ENCODE measurements at places on chromosomes 1 and 21.

DNA sequence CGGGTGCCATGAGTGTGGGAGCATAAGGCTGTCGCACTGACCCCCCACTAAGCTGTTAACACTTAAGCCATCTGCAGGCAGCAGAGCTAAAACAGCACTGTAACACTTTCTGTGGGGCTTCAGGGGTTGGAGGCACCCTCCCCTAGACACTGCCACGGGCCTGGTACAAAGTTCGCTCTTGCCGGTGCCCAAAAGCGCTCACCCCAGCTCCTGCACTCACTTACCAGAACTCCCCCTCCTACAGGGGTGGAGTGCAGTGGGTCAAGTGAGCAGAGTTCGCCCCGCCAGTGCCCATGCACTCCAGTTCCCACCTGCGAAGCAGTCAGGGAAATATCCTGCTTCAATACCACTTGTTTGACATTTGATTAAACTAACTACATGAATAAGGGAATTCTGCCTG, 46.3 kb upstream of the CFAP298 start:
- no peak for DNase-seq

DNA sequence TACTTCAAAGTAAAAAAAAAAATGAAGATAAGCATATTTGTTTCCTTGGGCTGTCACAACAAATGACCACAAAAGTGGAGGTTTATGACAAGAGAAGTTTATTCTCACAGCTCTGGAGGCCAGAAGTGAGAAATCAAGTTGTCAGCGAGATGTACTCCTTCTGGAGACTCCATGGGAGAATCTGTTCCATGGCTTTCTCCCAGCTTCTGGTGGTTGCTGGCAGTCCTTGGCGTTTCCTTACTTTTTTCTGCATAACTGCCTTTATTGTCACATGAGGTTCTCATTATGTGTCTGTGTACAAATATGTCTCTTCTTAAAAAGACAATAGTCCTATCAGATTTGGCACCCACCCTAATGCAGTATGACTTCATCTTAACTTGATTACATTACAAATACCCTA, 398.3 kb downstream of the KCNT2 start:
- no peak for DNase-seq

DNA sequence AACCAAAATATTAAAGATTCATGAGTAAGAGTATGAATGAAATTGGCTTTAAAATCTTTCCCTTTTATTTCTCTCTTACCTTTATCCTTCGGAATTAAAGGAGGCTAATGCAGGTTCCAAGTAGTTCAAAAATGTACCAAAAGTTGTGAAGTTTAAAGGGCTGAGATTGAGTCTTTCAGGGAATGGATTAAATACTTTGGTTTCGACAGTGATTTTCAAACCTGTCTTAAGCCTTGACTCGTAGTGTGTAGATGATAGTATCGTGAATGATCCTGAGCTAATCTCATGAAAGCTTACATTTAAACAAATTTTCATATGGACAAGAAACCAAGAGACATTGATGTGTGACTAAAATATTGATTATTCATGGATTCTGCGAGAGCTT, 66.9 kb downstream of the DYRK1A start:
- DNase-seq = no peak

GRCh38 chr1:3777647-3778589, 5.4 kb downstream of the SMIM1 start:
- no peak for DNase-seq

DNA sequence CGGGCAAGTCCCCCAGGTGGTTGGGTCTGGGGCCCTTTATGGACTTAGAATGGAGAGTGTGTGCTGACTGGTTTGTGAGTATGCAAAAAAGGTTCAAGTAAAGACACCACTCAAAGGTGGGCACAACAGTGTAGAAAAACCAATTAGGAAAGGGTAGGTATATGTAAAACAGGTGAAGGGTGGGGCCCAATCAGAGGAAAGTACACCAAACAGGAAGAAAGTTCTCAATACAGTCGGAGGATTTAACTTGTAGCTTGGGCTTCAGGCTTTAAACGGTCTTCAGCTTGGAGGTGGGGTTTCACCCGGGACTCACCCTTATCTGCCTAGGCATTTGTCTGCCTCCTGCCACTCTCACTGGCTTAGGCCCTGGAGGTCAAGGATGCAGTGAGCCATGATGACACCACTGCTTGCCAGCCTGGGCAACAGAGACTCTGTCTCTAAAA, 6.8 kb upstream of the PUM1 start:
- no peak for DNase-seq

DNA sequence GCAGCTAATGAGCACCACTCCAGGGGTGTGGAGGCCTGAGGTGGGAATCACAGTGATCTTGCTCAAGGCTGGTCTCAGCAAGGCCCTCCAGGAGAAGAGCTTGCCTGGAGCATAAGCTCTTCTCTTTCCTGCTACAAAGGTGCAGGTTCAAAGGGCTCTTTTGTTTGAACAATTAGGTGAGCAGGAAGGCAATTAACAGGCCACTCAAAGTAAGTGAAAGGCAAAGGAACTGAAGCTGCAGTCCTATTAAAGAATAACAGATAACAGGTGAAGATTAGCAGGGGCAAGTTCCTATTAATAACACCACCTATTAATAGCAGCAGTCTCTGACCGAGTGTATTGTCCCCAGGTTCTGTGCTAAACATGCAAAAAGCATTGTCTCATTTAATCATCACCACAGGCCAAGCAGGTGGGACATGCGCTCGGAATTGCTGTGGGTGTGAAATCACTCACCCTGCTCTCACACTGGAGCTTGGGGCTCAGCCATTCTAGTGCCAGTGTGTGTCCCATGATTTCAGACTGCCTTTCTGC, 113.8 kb downstream of the RHOU start:
- no peak for DNase-seq

- DNase-seq = no peak
These were observed 714.7 kb downstream of the NCAM2 start for GRCh38 chr21:21712748-21713520.

- no peak for DNase-seq
These were observed 108.6 kb downstream of the GPR52 start for GRCh38 chr1:174556392-174556791.

DNA sequence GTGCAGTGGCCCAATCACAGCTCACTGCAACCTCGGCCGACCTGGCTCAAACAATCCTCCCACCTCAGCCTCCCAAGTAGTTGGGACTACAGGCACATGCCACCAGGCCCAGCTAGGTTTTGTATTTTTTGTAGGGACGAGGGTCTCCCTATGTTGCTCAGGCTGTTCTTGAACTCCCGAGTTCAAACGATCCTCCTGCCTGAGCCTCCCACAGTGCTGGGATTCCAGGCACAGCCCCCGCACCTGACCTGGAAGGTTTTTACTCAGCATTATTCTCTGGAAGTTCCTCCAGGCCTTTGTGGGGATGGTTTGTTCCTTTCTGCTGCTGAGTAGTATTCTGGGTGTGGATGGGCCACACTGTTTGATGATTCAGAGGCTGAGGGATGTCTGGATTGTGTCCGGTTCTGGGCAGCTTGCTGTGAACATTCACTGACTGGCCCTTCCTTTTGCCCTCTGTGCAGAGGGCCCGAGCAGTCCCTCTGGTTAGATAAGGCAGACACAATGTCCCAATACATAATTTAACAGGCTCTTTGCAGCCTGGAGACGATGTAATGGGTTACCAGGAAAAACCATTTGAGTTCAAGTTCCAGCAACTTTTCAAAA, 6.0 kb upstream of the TRAPPC10 start:
- no peak for DNase-seq

DNA sequence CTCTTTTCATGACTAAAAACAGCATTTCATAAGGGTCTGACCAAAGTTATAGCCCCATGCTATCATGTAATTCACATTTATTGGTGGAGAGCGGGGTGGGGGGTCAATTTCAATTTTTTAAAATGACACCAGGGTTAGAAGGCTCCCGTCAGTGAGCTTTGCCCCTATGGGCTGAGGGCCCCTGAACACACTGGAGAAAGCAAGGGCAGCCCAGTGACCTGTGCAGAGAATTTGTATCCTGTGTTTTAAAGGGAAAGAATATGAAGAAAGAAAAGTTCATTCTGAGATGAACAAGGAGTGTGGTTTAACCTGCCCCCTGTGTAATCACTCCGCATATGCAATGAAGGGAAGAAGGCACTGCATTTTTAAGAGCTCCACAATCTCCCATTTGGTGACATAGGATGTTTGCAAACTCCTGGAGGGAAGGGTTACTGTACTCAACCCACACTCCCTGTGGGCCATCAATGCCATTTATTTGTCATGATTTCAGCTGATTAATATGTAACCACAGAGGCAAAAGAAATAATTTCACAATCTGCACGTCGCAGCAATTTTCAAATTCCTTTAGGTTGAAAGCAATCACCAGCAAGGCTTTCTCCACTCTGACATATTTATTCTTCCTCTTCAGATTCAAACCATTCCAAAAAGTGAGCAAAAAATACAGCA, 95.6 kb downstream of the ZNF281 start:
- no peak for DNase-seq
